ENCODE measurements at places on chromosomes 3 and 15.
A peak's percentile ranks its signal among the peaks of the same experiment; 100 is the strongest.

GRCh38 chr15:31383139-31383538 lies 56.5 kb downstream of the KLF13 start:
- no peak for DNase-seq

- no peak for DNase-seq
Measured at GRCh38 chr15:38557921-38558320, 6.7 kb downstream of the RASGRP1 start.

GRCh38 chr15:68389041-68389930 lies 42.7 kb downstream of the ITGA11 start:
- no peak for DNase-seq

DNA sequence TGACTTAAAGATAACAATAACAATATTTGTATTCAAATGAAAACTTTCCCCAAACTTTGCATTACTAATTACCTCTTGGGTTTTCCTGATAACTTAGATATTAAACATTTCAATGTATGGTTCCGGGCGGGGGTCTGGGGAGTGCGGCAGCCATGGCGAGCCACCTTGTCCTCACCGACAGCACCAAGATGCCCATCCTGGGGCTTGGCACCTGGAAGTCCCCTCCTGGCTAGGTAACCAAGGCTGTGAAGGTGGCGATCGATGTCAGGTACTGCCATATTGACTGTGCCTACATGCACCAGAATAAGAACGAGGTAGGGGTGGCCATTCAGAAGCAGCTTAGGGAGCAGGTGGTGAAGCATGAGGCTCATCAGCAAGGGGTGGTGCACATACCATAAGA lies 478.7 kb downstream of the CNTN3 start:
- DNase-seq = no peak

GRCh38 chr15:23686466-23687142 lies 501 bp downstream of the NDN start:
- no peak for DNase-seq

DNA sequence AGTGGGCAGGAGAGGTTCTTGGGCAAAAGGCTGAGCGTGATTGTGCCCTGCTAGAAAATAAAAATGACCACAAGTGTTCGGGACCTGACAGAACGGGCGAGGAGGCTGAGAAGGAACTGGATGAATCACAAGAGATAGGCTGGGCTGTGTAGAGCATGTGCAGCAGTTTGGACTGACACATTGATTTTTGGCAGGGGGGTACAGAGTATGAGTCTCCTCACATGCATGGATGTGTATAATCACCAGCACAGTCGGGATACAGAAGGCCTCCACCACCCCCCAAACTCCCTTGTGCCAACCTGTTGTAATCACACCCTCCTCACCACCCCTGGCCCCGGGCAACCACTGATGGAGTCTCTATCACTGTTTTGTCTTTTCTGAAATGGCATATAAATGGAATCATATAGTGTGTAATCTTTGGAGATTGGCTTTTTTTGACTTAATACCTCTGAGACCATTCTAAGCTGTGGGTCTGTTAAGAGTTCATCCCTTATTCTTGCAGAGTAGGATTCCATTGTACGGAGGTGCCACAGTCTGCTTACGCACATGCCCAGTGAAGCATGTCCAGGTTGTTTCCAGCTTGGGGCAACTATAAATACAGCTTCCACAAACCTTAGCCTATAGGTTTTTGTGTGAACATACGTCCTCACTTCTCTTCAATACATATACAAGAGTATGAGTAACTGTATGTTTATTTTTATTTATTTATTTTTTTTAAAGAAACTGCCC lies 438.8 kb downstream of the FOXP1 start:
- no peak for DNase-seq

DNA sequence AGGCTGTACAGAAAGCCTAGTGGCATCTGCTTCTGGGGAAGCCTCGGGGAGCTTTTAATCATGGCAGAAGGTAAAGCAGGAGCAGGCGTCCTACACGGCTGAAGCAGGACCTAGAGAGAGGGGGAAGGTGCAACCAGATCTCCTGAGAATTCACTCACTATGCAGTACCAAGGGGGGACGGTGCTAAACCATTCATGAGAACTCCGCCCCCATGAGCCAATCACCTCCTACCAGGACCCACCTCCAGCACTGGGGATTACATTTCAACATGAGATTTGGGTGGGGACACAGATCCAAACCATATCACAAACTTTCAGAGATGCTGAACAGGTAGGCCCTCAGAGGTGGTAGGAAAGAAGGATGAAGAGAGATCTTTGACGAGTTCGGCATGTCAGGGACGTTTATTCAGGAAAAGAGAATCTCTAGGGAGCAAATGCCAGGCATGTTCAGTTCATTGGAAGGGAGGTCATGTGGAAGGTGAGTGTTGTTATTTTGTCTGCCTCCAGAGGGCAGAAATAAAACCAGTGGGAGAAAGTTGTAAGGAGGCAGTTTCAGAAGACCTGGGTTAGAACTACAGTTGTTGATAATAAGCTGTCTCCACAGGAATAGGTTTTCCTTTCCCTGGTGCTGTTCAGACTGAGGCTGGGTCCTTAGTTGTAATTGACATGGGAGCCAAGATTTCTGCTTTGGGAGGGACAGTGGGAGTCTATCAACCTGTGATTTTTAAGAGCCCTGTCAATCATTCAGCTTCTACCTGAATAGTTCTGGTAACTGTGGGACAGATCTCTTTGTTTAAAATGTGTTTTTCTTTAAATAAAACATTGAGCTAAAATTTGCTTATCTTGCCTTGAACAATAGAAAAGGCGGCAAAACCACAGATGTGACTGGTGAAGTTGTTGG lies 4.3 kb upstream of the FNDC3B start:
- DNase-seq = peak; percentile 51

GRCh38 chr3:149658744-149659497 lies 1.1 kb upstream of the WWTR1 start:
- no peak for DNase-seq

DNA sequence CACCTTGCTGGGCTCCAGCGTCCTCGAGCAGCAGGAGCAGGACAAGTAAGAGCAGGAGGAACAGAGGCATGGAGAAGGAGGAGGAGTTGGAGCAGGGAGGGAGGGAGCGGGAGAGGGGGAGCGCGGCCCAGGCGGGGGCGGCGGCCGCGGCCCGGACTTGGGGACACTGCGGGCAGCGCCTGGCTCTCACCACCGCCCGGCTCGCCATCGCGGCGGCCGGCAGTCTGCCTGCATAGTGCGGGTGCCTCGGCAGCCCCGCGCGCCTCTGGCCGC lies 440 bp downstream of the DCBLD2 start:
- no peak for DNase-seq

DNA sequence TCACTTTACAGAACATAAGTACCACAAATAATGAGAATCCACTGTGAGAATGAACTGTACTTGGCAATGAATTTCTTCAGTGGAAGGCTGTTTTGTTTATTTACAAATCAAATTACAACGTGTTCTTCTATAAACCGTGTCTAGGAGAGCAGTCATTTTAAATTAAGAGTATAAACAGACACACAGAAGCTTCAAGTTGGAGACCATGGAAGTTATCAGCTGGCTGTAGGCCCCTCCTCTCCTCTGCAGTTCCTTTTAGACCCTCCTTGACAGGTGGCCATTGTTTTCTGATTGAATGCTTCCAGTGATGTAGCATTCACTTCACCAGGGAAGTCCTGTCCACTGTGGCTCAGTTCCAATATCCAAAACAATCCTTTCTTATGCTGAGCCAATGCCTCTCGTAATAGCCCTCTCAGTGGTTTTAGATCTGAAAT lies 7.3 kb upstream of the MAPK6 start:
- DNase-seq = no peak

- DNase-seq = no peak
Measured at GRCh38 chr3:179309225-179310078, 13.4 kb upstream of the ZNF639 start.

DNA sequence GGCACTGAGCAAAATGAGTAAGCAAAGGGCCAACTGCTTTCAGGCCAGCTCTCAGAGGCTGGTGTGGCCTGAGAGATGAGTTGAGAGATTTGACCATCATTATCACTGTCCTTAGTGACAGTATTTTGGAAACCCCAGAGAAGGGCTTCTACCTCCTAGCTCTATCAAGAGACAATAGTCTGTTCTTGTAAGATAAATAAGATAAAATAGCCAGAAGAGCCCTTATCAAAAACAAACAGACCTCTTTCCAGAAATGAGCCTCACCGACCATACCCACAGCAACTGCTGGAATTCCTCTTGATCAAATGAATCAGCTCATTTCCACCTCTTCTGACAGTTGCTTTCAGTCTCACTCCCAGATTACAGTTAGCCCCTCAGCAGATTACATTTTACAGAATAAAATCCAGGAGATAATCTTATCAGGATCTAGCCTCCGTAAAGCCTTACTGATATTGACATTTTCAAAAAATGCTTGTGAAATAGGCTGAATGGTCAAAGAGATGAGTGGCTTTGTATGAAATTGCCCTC lies 4.5 kb downstream of the HDC start:
- DNase-seq = no peak

DNA sequence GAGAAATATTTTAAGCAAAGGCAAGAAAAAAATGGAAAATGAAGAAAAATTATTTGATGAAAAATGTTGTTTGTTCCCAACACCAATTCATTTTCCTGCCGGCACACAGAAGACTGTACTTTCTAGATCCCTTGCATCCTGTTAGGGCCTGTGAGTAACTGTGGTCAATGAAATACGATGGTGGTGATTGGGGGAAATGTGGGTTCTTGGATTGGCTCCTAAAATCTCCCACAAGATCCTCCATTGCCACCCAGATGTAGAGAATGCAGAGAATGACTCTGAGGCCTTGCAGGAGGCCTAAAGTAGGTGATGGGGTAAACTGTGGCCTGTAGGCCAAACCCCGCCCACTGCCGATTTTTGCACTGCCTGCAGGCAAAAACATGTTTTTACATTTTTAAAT lies 46.3 kb upstream of the C3orf70 start:
- DNase-seq = no peak

DNA sequence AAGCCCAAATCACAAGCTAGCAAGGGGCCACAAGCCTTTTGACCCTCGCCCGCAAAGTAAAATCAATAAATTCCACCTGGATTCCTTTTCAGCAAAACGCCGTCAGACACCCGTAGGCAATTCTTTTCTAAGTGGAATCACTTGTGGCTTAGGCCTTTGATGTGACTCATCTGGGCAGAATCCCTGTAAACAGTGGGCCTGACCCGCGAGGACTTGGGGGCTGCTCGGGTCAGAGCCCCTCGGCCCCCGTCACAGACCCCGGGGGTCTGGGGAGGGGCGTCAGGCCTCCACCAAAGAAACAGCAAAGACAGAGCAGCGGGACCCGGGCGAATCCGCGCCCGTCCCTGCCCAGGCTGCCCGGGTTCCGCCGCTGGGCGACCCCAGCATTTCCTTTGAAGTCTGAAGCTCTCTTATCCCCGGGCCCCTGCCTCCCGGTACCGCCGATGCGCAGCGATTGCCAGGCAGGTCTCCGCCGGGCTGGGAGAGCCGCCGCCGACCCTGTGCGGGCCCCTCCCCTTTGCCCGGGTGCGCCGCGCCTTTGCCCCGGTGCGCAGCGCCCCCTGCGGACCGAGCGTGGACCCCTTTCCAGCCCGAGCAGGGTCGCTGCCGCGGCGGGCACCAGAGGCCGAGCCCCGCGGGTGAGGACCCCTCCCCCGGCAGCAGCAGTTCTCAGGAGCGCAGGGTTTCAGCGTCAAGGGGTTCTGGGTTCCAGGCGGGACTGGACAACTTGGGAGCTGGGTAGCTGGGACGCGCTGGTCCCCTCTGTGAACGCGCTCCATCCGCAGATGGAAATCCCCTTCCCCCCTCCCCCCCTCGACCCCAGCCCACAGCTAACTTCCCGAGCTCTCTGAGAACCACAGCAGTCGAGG lies 178.3 kb downstream of the UACA start:
- DNase-seq = no peak

GRCh38 chr3:196274585-196274984 lies 12.9 kb downstream of the PCYT1A start:
- peak; percentile 92 for DNase-seq

All from CD4-positive, alpha-beta T cell treated with Interleukin-4 for 4 hours (primary cell).